ENCODE measurements at places on chromosomes 12 and 14.

DNA sequence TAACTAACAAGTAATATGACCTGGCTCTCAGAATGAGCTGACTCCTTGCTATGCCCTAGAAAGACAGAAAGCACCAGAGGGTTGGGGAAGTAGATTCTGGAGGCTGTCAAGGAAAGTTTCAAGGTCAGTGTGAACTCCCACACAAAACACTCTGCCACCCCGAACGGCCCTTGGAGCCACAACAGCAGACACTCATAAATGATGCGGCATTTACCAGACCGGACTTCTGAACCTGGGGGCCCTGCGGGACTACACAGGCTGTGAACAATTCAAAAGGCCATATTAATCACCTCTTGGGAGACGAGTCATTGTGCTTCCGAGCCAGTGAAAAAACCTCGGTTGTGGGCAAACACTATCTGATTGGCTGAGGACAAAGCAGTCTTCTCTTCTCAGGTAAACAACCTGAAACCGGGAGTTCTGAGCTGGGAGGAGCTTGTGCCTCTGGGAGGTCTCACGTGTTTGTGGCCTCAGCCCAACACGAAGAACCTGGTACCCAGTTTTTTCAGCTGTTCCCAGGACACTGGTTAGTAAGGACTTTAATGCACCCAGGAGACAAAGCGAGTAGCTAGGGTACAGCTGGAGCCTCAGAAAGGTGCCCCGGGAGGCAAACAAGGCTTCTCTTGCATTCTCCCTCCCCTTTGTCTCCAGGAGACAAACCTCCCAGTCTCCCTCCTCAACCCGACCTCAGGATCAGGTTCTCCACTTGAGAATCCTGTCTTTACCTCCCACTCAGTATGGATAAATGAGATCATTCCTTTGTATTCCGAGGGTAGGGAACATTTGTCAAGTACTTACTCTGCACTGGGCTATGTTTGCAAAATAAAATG lies 35.3 kb downstream of the VWF start:
- no peak for DNase-seq

- DNase-seq: no peak
Observed at GRCh38 chr12:109828754-109829511, 4.3 kb downstream of the TRPV4 start.

DNA sequence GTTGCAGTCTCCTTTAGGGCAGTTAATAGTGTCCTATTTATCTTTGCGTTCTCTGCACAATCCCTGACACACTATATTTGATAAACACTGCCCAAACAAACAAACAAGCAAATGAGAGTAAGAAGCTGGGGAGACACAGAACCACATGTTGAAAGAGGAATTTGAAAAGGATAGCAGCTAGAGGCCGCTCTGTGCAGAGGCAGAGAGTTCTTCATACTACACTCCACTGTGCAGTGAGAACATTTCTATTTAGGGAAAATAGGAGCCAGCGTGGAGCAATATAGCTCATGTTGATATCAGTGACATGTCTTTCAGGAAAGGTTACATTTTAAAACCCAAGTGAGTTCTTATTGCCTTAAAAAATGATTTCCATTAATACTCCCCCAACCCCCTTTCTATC lies 140.3 kb upstream of the SEL1L start:
- DNase-seq: no peak

DNA sequence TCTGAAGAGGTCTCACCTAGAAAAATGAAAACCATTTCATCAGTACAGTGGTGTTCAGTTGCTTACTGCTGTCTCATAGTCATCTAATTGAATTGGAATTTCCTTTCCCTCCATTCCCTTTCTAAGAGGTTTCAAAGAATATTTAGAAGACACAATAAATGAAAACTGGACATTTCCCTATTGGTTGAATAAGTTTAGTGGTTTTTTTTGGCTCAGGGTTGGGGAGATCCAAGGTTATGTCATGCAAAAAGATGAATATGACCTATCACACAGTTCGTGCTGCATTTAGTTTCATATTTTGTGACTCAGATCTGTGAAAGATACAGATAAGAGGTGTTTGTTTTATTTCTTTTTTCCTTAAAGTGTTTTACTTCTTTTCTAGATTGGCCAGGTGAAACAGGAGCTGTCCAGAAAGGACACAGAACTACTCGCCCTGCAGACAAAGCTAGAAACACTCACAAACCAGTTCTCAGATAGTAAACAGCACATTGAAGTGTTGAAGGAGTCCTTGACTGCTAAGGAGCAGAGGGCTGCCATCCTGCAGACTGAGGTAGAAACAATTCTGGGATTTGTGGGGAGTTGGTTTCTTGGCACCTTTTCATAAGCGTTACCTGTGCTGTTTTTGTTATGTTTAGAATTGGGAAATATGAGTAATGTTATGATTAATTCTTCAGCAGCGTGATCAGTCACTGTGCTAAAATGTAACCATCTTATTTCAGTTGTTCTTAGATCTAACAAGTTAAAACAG lies 124.6 kb downstream of the ERC1 start:
- DNase-seq: no peak

DNA sequence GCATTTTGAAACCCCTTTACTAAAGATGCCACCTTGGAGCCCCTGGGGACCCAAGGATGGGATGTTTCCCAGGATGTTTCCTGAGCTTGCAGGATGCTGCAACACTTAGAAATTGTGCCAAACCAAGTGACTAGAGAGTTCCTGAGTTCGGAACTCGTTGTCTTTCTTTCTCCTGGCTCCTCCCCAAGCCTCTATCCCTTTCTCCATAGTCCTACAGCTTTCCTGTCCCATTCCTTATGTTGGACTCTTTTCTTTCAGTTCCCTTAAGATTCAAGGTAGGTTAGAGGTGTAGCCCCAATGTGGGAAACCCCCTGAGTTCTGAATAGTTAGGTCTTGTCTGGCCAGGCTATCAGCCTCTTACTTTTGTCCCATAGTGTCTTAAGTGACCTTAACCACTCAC lies 1.4 kb upstream of the KIF5A start:
- no peak for DNase-seq

DNA sequence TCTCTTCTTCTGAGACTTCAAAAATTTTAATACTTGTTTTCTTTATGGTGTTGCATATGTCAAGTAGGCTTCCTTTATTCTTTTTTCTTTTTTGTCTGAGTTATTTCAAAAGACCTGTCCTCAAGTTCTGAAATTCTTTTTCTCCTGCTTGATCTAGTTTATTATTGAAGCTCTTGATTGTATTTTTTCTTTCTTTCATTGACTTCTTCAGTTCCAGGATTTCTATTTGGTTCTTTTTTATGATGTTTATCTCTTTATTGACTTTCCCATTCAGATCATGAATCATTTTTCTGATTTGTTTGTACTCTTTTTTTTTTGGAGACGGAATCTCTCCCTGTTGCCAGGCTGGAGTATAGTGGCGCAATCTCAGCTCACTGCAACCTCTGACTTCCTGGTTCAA lies 34.1 kb downstream of the IFT43 start:
- DNase-seq: no peak

GRCh38 chr12:54749191-54749818 lies 101.1 kb upstream of the DCD start:
- no peak for DNase-seq

- no peak for DNase-seq
Observed at GRCh38 chr12:78865516-78865915, 942 bp downstream of the SYT1 start.

DNA sequence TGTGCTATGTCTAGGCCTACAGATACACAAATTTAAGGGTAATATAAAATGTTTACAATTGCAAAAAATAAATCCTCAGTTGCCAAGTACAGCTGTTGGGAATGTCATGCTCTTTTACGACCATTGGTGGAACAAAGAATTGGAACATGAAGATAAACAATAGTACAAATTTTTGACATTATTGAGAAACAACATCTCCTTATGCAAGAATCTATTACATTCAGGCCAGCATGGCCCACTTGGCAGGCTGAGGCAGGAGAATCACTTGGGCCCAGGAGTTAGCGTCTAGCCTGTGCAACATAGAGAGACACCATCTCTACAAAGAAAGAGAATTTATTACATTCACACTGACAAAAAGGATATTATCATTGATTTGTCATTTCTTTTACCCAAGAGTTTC lies 135.9 kb upstream of the NTF3 start:
- DNase-seq: no peak

DNA sequence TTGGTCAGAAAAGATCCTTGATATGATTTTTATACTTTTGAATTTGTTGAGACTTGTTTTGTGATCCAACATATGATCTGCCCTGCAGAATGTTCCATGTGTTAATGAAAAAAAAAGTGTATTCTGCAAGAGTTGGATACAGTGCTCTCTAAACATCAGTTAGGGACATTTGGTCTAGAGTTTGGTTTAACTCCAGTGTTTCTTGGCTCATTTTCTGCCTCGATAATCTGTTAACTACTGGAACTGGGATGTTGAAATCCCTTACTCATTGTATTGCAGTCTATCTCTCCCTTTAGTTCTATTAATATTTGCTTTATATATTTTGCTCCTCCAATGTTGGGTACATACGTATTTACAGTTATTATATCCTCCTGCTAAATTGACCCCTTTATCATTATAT lies 18.3 kb upstream of the TXNRD1 start:
- DNase-seq: no peak

GRCh38 chr14:95490727-95491451 lies 25.6 kb downstream of the SYNE3 start:
- no peak for DNase-seq

GRCh38 chr14:32669391-32669790 lies 269.3 kb upstream of the NPAS3 start:
- DNase-seq: no peak

DNA sequence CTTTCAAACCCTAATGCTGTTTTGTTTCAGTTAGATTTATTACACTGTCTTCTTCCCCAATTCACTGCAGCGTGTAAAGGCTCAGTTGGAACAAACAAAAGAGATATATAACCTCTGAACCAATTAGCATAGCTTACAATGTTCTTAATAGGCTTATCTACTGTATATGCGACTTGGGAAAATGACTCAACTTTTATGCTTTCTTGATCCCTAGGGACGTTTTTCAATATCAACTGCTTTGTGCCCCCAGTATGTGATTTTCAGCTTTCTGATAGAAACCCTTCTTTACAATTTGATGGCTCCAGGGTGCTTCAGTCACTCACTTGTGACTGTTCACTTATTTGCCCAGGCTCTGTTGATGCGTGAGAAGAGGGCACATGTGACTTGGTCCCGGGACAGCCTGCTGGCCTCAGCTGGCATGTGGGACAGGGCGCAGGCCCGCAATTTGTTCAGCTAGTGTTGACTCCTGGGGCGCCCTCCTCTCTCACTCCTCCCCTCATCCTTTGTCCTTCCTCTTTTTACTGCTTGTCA lies 107.1 kb downstream of the TMTC2 start:
- no peak for DNase-seq

DNA sequence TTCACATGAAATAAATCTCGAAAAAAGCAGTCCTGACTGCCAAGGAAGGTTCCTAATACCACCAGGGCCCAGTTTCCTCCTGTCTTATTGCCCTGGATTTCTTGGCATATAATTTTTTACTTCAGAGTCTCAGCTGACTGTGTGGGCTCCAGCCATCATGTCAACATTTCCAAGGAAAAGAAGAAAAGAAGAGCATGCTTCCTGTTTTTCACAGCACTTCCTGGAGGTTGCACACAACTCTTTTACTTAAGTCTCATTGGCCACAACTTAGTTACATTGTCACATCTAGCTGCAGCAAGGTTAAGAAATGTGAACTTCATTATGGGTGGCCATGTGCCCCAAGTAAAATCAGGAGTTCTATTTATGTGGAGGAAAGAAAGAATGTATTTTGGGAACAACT lies 24.3 kb downstream of the DACT1 start:
- no peak for DNase-seq

DNA sequence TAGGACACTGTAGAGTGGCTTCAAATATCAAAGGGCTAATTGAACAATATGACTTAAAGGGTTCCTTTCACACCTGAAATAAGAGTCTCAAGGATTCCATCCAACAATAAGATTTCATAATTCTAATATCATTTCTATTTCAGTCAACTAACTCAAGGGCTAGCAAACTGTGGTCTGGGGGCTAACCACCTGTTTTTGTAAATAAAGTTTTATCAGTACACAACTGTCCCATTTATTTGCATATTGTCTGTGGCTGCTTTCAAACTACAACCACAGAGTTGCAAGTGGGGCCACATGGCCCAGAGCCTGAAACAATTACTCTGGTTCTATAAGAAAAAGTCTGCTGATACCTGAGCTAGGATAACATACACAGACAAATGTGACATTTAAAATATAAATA lies 29.1 kb downstream of the MED13L start:
- DNase-seq: no peak

All from stimulated activated CD4-positive, alpha-beta T cell treated with anti-CD3 and anti-CD28 coated beads, Interleukin-12 subunit alpha, Interleukin-12 subunit beta, amount 100 ng/mL, for 4 hours (primary cell).